Left ventricle myocardium inferior (tissue), 1 donor: ENCODE measurements at places on chromosomes 11 and 22. TPM values are rescaled to one million over a fixed set of nuclear protein-coding genes. Genes with fewer than 3 reads are reported as not detected.

GRCh38 chr11:24005202-24005876 lies 491.5 kb upstream of the LUZP2 start:
- DNase-seq: no peak
- no peaks in the 10 kb centered on the region for H3K4me1 ChIP-seq
- H3K27ac ChIP-seq: no peak overlapping the region
- H3K4me3 ChIP-seq: no peak overlapping the region
- no peaks in the 10 kb centered on the region for H3K36me3 ChIP-seq

GRCh38 chr22:41308544-41308947 lies 7.2 kb downstream of the ZC3H7B start:
- no peak for DNase-seq
- peak overlapping the region; percentile 41 for H3K27ac ChIP-seq
- H3K36me3 ChIP-seq: peaks cover 4% of the 10 kb centered on the region
- H3K4me1 ChIP-seq: peaks cover 17% of the 10 kb centered on the region
- no peak overlapping the region for H3K4me3 ChIP-seq

DNA sequence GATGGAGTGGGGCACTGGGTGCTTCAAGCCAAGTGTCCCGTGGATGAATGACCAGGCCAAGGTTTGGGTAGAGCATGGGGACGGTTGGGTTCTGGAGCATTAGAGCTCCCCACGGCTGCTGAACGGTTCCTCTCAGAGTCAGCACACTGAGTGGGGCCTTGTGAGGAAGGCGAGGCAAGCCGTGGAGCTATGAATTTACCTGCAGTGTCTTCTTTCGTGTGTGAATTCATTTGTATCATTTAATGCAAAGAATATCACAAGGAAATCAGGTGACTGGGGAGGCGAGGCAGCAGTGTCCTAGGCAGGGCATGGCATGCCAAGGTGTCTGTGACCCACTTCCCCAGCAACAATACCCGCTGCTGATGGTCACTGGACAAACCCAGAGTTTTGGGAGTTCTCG lies 343.5 kb upstream of the B3GAT1 start:
- no peak overlapping the region for H3K27ac ChIP-seq
- no peak for DNase-seq
- peaks cover 78% of the 10 kb centered on the region for H3K27me3 ChIP-seq
- no peak overlapping the region for H3K4me3 ChIP-seq
- no peaks in the 10 kb centered on the region for H3K4me1 ChIP-seq
- H3K36me3 ChIP-seq: no peaks in the 10 kb centered on the region

GRCh38 chr22:23098718-23099530 lies 28.6 kb downstream of the GNAZ start:
- H3K4me1 ChIP-seq: peaks cover 24% of the 10 kb centered on the region
- DNase-seq: peak; percentile 70
- H3K36me3 ChIP-seq: no peaks in the 10 kb centered on the region
- H3K27ac ChIP-seq: peak overlapping the region; percentile 84
- no peak overlapping the region for H3K4me3 ChIP-seq

- no peaks in the 10 kb centered on the region for H3K27me3 ChIP-seq
- peaks cover 26% of the 10 kb centered on the region for H3K36me3 ChIP-seq
- no peak for DNase-seq
- peaks cover 15% of the 10 kb centered on the region for H3K4me1 ChIP-seq
- no peak overlapping the region for H3K27ac ChIP-seq
These were observed 33.4 kb downstream of the KCNQ1OT1 start for GRCh38 chr11:2666401-2666741.

OR51I1 gene
- not detected for total RNA-seq

RAB38 gene
- 0.44 TPM for total RNA-seq

GRCh38 chr11:35393098-35393497 lies 26.3 kb downstream of the SLC1A2 start:
- H3K27ac ChIP-seq: no peak overlapping the region
- DNase-seq: no peak
- no peaks in the 10 kb centered on the region for H3K36me3 ChIP-seq
- no peak overlapping the region for H3K4me3 ChIP-seq
- peaks cover 7% of the 10 kb centered on the region for H3K27me3 ChIP-seq

OR4D5 gene
- not detected for total RNA-seq

DNA sequence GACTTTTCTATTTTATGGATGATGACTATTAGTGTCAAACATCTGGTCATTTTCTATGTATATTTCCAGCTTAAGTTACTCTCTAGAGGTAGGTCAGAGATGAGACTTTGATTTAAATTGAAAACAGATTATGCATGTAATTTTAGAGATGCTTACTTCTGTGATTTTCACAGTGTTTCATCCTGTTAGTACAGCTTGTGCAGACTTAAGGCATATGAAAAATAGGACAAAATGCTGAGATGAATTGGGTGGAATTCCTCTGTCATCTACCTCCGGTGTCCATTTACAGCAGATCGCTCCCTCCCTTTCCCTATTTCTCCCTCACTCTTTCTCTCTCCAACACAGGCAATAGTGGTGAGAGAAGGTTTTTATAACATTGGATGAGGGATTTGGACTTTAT lies 14.1 kb downstream of the JAM3 start:
- no peaks in the 10 kb centered on the region for H3K4me1 ChIP-seq
- H3K27ac ChIP-seq: no peak overlapping the region
- no peaks in the 10 kb centered on the region for H3K27me3 ChIP-seq
- H3K36me3 ChIP-seq: no peaks in the 10 kb centered on the region

GRCh38 chr11:126809514-126810289 lies 190.9 kb downstream of the KIRREL3 start:
- H3K4me3 ChIP-seq: no peak overlapping the region
- H3K36me3 ChIP-seq: no peaks in the 10 kb centered on the region
- H3K27ac ChIP-seq: no peak overlapping the region
- H3K27me3 ChIP-seq: peaks cover 51% of the 10 kb centered on the region
- DNase-seq: no peak
- H3K4me1 ChIP-seq: no peaks in the 10 kb centered on the region

- H3K4me3 ChIP-seq: no peak overlapping the region
- H3K36me3 ChIP-seq: peaks cover 33% of the 10 kb centered on the region
- H3K27ac ChIP-seq: no peak overlapping the region
- no peaks in the 10 kb centered on the region for H3K4me1 ChIP-seq
- no peaks in the 10 kb centered on the region for H3K27me3 ChIP-seq
These were observed 40.6 kb downstream of the LHFPL7 start for GRCh38 chr22:24905909-24906308.

GRCh38 chr11:45468267-45468856 lies 182.2 kb upstream of the SYT13 start:
- H3K27me3 ChIP-seq: peaks cover 3% of the 10 kb centered on the region
- H3K36me3 ChIP-seq: no peaks in the 10 kb centered on the region
- no peak overlapping the region for H3K27ac ChIP-seq

DNA sequence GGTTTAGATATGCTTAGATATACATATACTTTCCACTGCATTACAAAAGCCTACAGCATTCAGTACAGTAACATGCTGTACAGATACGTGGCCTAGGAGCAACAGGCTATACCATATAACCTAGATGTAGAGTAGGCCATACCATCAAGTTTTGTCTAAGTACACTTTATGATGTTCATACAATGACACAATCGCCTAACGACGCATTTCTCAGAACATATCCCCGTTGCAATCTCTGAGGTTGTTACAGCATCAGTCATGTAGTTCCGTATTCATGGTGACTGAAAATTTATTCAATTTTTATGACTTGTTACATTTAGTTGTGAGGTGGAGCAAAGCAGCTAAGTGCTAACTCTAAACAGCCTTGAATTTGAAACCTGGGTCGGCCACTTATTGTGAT lies 6.7 kb downstream of the ZBTB44 start:
- DNase-seq: no peak
- peaks cover 5% of the 10 kb centered on the region for H3K36me3 ChIP-seq
- H3K27me3 ChIP-seq: no peaks in the 10 kb centered on the region
- H3K27ac ChIP-seq: no peak overlapping the region

DNA sequence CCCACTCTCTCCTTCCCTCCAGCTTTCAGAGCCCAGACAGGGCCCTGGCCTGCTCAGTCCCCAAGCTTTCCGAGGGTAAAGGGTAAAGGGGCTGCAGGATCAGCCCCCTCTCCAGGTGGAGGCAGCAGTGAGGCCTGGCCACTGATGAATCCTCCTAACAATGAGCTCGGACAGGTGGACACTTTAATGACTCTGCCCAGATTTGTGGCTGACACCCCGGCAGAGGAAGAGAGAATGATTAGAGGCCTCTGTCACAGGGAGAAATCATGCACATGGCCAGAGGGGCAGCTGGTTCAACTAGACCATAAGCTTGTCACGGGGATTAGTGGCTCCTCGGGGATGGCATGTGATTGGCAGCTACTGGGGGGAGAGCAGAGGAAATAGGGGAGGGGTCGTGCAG lies 587.5 kb upstream of the B3GAT1 start:
- H3K27ac ChIP-seq: no peak overlapping the region
- peaks cover 11% of the 10 kb centered on the region for H3K4me1 ChIP-seq
- H3K4me3 ChIP-seq: no peak overlapping the region

DNA sequence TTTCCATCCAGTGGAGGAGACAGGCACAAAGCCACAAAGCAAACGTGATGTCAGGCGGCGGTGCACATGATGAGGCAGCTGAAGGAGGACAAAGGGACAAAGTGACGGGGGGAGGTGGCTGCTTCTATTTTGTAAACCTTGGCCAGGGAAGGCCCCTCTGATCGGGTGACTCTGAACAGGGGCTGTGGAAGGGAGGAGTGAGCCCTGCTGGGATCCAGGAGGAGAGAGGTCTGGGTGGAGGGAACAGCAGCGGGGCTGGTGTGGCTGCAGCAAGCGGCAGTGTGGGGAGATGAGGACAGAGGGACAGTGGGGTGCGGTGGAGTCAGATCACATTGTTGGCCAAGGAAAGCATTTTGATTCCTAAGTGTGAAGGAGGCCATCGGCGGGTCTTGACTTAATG lies 36.7 kb downstream of the SHISAL1 start:
- no peak for DNase-seq
- H3K4me1 ChIP-seq: no peaks in the 10 kb centered on the region
- no peaks in the 10 kb centered on the region for H3K36me3 ChIP-seq
- peaks cover 32% of the 10 kb centered on the region for H3K27me3 ChIP-seq

DNA sequence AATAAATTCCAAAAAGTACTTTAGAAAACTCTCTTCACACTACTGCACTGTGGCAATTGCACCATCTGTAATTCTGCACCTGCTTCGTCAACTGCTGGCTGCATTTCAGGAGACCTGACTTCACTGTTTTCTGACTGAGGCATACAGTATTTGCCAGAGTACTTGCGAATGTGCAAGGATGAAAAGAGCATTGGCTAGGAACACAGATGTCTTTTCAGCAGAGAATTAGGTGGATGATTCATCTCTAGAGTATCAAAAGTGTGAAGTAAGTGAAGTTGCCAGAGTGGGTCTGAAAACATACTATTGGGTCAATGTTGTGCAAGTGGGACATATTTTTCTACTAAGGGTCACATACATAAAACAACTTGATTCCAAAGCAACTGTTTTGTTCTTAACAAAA lies 427.5 kb upstream of the CCDC90B start:
- H3K4me3 ChIP-seq: no peak overlapping the region
- H3K4me1 ChIP-seq: peaks cover 3% of the 10 kb centered on the region
- H3K27ac ChIP-seq: no peak overlapping the region
- H3K27me3 ChIP-seq: no peaks in the 10 kb centered on the region

GRCh38 chr11:85407648-85408047 lies 219.5 kb downstream of the DLG2 start:
- DNase-seq: no peak
- H3K4me3 ChIP-seq: no peak overlapping the region
- no peaks in the 10 kb centered on the region for H3K4me1 ChIP-seq
- H3K27ac ChIP-seq: no peak overlapping the region
- no peaks in the 10 kb centered on the region for H3K36me3 ChIP-seq
- H3K27me3 ChIP-seq: no peaks in the 10 kb centered on the region

DNA sequence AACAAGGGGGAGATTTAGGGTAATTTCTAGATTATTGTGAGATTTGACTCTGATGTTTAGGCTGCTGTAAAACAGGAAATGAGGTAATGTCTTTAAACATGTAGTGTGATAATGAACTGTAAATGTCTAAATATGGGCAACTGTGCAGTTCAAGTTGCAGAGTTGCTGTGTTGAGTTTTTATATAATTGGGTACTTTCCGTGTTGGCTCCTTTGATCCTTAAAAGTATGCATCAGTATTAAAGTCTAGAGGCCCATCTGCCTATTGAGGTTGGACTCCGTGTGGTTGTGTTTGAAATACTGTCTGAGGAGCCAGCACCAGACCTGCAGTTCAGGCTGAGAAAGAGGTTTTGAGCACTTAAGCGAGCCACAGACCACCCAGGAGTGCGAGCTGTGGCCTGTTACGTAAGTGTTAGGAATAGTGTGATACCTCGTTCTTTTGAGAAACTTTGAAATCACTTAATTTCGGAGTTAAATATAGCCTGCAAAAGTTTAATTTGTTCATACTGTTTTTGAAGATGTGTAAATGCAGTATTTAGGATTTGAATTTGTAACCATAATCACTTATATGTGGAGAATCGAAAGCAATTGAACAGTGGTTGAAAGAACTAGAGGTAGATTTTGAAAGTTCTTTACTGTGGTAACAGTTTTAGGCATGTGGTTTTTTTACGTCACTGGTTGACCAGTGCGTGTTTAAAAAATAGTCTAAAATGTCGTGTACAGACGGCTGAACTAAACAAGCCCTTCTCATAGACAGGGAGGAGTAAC lies 9.0 kb downstream of the FAM118A start:
- H3K4me1 ChIP-seq: peaks cover 69% of the 10 kb centered on the region
- no peak for DNase-seq
- H3K36me3 ChIP-seq: peaks cover 8% of the 10 kb centered on the region
- peak overlapping the region; percentile 37 for H3K4me3 ChIP-seq

- no peak overlapping the region for H3K4me3 ChIP-seq
- H3K27me3 ChIP-seq: no peaks in the 10 kb centered on the region
- H3K4me1 ChIP-seq: peaks cover 7% of the 10 kb centered on the region
- no peak overlapping the region for H3K27ac ChIP-seq
These were observed 61.8 kb upstream of the CLNS1A start for GRCh38 chr11:77699425-77699824.

GRCh38 chr11:2088284-2088683 lies 50.9 kb downstream of the IGF2 start:
- H3K36me3 ChIP-seq: no peaks in the 10 kb centered on the region
- no peak for DNase-seq
- no peak overlapping the region for H3K4me3 ChIP-seq
- no peak overlapping the region for H3K27ac ChIP-seq

CFAP300 gene
- 0.99 TPM for total RNA-seq

PLEKHA7 gene
- 33.2 TPM for total RNA-seq

GRCh38 chr11:36131721-36132397 lies 157.4 kb downstream of the COMMD9 start:
- H3K36me3 ChIP-seq: no peaks in the 10 kb centered on the region
- peaks cover 6% of the 10 kb centered on the region for H3K4me1 ChIP-seq
- no peak overlapping the region for H3K4me3 ChIP-seq
- no peak overlapping the region for H3K27ac ChIP-seq

MEI1 gene
- 0.74 TPM for total RNA-seq

GRCh38 chr11:3412837-3413236 lies 33.9 kb upstream of the ZNF195 start:
- no peaks in the 10 kb centered on the region for H3K36me3 ChIP-seq
- no peaks in the 10 kb centered on the region for H3K4me1 ChIP-seq
- H3K27me3 ChIP-seq: no peaks in the 10 kb centered on the region
- DNase-seq: no peak
- no peak overlapping the region for H3K27ac ChIP-seq

GRCh38 chr11:93501856-93502255 lies 41.3 kb downstream of the SMCO4 start:
- peaks cover 17% of the 10 kb centered on the region for H3K36me3 ChIP-seq
- no peak for DNase-seq
- peaks cover 10% of the 10 kb centered on the region for H3K4me1 ChIP-seq

OR5A1 gene
- total RNA-seq: not detected
